Astrocyte (in vitro differentiated cells and primary cell): ENCODE measurements at places on chromosomes 4 and X. TPM values are rescaled to one million over a fixed set of nuclear protein-coding genes. Genes with fewer than 3 reads are reported as not detected.

- DNase-seq: no peak
Observed at GRCh38 chrX:12973561-12974304, 1.2 kb upstream of the TMSB4X start.

GRCh38 chr4:168411318-168412150 is 68.8 kb downstream of the DDX60L start:
- DNase-seq: no peak

Gene CYBB
- not detected in 2 replicates for total RNA-seq

- DNase-seq: no peak
Observed at GRCh38 chr4:3832536-3833220, 66.5 kb downstream of the ADRA2C start.

DNA sequence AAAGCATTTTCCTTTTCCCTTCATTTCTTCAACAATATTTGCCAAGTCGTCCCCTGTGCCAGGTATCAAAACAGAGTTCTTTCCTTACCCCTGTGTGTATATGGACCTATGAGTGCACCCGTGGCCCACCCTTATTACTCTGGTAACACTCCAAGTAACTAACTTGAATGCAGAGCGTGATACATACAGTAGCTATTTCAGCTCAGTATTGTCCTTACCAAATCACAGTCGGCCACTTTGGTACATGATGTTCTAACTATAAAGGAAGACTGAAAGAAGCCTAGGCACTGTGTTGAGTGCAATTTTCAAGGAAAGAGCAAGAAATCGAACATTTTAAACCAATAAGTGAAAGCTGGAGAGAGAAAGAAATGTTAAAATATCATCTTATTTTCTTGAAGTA is 88.4 kb downstream of the ARX start:
- no peak for DNase-seq

Gene PGRMC1
- 118 and 120 TPM in 2 replicates for total RNA-seq

Gene CPLX1
- total RNA-seq: 0.41 and 1.9 TPM in 2 replicates
